ENCODE measurements at places on chromosomes 16 and 17.
A peak's percentile ranks its signal among the peaks of the same experiment; 100 is the strongest.

DNA sequence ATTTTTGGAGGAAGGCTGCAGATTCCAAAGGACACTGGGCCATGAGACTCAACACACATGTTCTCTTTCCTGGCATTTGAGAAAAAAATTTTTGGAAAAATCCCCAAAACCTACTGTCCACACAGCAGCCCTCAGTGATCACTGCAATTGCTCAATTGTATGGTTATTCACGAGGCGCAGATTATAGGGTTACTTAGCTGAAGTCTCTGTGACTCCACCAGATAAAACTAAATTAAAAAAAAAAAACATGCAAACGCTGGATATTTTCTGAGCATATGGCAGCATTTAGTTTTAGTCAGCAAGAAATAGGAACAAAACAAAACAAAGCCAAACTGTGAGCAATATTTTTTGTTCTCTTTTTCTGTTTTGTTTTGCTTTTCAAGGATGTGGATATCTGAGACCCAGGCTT lies 83.8 kb upstream of the FAM20A start:
- no peak for DNase-seq

DNA sequence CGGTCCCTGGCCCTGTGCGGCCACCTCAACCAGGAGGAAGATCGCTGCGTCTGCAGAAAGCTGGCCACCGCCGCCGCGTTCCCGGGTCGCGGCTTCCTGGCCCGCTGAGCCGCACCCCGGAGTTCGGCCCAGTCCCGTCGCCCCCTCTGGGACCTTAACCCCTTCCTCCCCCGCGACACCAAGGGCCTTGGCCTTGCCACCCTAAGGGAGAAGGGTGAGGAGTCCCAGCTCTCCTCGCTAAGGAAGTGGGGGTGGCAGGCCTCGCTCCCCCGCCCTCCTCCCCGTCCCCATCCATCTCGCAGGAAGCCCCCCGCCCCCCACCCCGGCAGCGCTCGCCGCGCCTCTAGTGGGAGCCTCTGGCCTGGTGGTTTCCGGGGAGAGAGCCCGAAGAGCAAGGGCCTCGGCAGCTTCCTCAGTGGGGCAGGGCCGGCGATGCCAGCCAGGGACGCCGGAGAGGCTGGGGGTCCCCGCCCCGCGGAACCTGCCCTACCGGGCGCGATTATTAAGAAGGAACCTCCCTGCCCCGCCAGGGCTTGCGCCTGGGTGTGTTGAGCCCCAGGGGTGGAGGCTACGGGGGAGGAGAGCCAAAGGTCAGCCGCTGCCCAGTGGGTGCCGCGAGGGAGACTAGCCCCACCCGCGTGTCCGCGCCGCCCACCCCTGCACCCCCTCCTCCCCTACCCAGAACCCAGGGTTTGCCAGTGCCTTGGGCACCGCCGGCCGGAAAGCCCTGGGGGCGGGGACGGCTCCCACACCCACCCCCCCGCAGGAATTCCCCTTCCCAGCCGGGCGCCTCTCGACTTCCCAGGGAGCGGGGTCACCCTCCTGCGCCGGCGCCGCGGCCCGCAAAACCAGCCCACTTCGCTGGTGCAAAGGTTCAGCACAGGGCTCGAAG lies 6.8 kb downstream of the CBX4 start:
- peak; percentile 53 for DNase-seq

DNA sequence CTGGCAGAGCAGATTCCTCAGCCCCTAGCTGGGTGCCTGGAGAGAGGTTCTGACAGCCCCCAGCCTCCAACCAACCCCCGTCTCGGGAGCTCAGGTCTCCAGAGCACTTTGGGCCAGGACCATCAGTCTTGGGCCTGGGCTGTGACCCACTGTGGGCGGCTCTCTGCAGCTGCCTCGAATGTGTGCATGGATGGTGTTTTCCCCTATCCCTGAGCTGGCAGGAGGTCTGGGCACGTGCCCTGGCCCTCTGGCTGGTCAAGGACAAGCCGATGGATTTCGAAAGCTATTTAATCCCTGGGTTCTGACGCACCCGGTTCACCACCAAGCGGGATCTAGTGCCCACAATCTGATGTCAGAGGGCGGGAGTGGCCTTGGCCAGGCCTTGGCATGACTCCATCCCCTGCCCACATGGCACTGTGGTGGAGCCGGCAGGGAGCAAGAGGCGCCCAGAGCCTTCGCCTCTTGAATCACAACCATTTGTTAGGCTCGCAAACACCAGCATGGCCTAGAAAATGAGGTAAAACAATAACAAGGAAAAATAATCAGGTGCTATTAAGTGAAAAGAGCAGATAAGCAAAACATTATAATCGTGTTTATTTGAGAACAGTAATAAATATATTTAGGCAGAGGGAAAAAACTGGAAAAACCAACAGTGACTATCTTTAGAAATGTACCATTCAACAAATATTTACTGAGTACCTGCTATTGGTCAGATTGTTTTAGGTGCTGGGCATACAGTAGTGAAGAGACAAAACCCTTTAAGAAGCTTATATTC lies 69.3 kb upstream of the TOB1 start:
- DNase-seq: no peak

DNA sequence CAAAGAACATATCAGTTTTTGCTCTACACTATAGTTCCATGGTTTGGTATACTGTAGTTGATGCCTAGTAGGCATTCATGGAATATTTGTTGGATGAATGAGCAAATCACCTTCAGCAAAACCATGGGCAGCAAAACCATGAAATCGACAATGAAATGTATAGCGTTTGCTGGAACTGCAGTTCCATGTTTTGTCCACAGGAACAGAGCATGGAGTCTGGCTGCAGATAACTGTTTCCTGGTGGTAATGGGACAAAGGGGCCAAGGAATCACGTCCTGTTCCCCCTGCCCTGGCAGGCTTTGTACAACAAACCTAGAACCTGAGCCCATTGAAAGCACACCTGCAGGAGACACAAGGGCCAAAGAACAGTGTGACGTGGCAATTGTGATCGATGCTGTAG lies 101.1 kb downstream of the USP31 start:
- no peak for DNase-seq

- peak; percentile 65 for DNase-seq
These were observed 589 bp downstream of the XYLT2 start for GRCh38 chr17:50346313-50347116.

DNA sequence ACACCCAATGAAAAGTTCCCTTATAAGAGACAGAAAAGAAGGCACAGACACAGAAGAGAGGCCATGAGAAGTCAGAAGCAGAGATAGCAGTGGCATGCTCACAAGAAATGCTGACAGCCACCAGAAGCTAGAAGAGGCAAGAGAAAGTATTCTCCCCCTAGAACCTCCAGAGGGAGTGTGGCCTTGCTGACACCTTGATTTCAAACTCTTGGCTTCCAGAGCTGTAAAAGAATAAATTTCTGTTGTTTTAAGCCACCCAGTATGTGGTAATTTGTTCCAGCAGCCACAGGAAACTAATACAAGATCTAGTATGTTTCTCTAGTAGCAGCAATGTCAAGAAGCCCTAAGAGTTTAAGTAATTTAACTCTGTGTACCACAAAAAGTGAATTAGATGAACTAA lies 87.2 kb upstream of the NOG start:
- peak; percentile 8 for DNase-seq
